ENCODE measurements at places on chromosomes 16 and 17.

DNA sequence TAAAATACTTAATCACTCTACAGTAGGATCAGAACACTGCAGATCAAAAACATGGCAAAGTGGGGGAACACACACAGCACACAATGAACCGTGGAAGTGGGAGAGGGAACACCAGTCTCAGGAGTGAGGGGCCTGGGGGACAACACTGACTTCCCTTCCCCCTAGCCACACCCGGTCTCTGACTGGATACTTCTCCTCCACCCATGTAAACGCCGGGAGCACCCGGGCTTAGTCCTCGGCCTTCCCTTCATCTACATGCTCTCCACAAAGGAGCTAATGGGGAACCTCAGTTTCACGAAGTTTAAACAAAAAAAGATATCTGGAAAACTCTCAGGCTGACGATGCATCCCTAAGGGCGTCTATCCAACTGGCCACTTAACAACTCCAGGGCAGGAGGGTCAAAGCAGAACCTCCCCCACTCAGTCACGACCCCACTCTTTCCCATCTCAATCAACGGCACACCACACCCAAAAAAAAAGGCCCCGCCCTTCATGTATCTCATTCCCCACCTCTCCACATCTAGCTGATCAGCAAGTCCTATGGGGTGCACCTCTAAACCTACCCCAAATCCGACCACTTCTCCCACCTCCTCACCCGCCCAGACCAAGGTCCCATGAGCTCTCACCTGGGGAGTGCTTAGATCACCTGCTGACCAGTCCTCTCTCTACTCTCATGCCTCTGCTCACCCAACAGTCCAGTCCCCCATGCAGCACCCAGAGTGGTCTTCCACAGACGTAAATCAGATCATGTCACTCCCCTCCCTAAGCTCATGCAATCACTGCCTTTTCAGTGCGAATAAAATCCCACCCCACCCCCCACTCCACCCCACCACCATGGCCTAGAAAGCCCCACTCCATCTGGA, 7.4 kb downstream of the ZDHHC7 start:
- DNase-seq: peak; percentile 37

DNA sequence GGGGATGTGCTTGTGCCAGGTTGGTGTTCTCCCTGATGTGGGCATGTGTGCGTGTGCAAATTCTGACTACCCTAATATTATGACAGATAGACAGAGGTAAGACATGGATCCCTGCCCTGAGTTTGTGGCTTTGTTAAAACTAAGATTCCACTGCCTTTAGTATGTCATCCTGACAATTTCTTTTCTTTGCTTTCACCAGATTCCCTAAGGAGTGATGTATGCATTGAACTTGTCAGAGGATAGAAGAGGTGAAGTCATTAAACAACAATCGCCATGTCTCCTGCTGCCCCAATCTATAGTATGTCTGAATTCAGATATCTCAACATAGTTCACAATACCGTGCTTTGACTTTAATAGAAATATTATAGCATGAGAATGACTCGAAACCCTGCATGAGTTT, 137.1 kb upstream of the ELAC2 start:
- no peak for DNase-seq

- no peak for DNase-seq
Measured at GRCh38 chr17:44931376-44931775, 16.1 kb upstream of the GFAP start.

- DNase-seq: no peak
Measured at GRCh38 chr16:84427553-84427952, 59.2 kb downstream of the ATP2C2 start.

DNA sequence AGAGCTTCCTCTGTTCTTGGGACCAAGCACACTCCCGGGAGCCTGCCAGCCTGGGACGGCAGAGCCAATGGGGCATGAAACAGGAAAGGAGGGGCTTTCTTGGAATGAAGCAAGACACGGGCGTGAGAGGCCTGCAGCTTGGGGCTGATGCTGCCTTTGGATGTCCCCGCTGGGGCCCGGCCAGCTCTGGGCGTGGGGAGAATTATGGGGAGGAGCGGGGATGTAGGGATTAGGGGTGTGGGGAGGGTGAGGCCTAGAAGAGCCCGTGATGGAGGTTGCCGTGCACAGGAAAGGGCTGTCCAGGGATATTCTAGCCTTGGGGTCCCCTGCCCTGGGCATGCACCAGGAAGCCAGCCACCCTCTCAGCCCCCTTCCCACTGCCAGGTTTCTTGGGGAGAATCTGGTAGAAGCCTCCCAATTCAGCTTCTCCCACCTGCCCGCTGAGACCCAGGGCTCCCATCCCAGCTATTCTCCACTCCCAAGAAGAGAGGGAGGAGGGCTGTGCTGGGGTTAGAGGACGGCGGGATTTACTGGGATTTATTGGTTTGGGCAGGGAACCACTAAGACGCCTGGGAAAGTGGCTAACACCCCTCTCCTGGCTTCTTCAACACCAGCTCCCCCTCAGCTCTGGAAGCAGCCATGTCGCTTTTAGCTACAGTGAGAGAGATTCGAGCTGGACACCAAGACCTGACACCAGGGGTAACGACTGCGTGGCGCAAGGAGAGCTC, 20.0 kb upstream of the NXPH3 start:
- DNase-seq: no peak
